ENCODE measurements at places on chromosomes 13 and 19. TPM values are rescaled to one million over a fixed set of nuclear protein-coding genes. Genes with fewer than 3 reads are reported as not detected.

PRKCG gene
- not detected for polyA plus RNA-seq

FLT3 gene
- polyA plus RNA-seq = 0.04 TPM

ZNF17 gene
- 4.4 TPM for polyA plus RNA-seq

CNFN gene
- polyA plus RNA-seq = 0.84 TPM

KIR2DL1 gene
- not detected for polyA plus RNA-seq

DNA sequence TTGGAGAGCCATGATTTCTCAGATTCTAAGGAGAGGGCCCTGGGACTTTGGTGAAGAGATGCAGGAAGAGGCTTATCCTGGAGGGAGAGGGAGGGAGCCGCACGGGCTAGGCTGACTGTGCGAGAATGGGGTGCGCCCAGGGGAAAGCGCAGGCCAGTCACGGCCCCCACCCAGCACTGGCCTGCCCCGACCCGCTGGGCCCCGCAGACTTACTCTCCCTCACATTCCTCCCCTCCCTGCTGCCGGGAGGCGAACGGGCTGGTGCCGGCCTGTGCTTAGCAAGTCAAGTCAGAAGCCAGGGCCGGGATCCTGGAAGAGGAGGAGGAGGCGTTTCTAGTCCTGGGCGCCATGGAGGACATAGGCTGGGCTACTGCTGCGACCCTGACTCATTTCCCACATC lies 120.0 kb downstream of the CRYL1 start:
- no peak for DNase-seq

DNA sequence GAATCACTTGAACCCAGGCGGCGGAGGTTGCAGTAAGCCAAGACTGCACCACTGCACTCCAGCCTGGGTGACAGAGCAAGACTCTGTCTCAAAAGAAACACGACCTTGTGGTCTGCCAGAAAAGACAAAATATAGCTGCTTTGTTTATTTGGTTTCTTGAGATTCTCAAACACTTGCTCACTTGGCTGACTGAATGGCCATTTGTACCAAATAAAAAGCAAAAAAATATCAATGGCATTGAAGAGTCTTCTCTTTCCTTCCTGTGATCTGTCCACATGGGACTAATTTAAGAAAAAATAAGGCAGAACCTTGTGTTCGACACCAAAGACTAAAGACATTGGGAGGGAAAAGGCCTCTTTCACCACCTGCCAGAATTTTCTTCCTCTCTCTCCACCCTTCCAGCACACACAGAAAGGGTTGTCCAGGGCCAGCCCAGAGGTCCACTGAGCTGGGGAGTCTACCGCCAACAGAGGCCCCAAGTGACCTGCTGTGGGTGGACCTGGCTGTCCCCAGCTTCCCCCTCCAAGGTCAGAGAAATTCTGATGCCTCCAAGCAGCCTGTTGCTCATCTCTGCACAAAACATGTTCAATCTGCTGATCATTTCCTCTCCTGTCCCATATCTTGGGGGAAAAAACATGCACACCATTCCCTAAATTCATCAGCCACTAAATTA lies 5.9 kb downstream of the BRME1 start:
- no peak for DNase-seq

GRCh38 chr19:1384478-1385110 lies 887 bp downstream of the NDUFS7 start:
- no peak for DNase-seq

DNA sequence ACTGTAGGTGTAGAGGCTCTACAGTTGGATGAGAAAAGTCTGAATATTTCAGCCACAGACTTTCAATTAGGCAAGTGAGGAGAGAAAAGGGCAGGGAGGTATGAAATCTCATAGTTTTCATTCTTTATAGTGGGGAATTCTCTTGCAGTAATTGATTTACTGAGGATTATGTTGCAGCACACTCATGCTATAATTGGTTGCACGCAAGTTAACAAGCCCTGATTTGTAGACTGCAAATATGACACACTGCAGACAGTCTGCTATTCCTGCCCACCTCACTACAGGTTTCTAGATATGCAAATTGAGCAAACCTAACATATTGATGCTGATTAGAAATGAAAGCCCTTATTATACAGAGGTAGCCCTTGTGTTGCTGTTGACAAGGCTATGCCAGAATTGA lies 139.4 kb downstream of the LHFPL6 start:
- no peak for DNase-seq

DNA sequence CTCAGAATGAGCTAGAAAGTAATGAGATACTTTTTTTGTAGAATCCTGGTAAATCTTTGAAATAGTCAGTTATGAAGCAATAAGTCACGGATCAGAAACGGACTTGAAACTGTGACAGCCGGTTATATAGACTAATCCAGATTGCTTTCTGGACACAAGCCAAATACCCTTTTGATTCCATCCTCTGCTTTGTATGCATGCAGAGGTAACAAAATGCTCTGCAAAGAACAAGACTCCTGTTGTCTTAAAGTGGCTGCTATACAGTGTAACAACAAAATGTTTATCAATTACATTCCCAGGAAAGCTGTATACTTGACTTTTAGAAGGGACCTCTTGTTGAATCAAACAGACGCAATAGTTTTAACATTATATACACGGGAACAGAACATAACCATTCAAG lies 66.5 kb upstream of the STARD13 start:
- no peak for DNase-seq

DNA sequence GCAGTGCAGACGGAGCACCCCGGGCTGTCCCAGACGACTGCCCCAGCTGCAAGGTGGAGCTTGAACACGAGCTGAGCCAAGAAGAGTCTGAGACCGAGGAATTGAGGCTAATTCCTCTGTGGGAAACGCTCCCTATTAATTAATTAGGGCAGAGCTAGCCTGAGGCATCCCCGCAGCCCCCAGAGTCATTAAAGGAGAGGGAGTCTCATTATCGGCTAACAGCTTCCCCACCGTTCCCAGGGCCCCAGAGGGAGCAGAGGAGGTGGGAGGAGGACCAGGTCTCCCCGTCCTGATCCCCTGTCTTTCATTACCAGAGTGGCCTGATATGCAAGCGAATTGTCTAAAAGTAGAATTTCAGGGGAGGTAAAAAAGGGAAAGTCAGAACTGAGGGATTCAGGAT lies 13.1 kb upstream of the SLC1A6 start:
- DNase-seq = no peak

DNA sequence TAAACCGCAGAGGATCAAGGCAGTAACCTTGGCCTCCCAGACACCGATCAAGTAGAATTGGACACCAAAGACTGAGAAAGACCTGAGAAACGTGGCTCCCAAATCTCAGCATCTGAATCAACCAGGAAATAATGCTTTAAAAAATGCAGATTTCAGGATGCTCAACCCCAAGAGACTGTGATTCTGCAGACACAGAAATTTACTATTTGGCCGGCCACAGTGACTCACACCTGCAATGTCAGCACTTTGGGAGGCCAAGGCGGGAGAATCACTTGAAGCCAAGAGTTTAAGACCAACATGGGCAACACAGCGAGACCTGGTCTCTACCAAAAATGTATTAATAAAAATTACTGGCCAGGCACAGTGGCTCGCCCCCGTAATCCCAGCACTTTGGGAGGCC lies 6.2 kb downstream of the ABCC4 start:
- DNase-seq = no peak

DNA sequence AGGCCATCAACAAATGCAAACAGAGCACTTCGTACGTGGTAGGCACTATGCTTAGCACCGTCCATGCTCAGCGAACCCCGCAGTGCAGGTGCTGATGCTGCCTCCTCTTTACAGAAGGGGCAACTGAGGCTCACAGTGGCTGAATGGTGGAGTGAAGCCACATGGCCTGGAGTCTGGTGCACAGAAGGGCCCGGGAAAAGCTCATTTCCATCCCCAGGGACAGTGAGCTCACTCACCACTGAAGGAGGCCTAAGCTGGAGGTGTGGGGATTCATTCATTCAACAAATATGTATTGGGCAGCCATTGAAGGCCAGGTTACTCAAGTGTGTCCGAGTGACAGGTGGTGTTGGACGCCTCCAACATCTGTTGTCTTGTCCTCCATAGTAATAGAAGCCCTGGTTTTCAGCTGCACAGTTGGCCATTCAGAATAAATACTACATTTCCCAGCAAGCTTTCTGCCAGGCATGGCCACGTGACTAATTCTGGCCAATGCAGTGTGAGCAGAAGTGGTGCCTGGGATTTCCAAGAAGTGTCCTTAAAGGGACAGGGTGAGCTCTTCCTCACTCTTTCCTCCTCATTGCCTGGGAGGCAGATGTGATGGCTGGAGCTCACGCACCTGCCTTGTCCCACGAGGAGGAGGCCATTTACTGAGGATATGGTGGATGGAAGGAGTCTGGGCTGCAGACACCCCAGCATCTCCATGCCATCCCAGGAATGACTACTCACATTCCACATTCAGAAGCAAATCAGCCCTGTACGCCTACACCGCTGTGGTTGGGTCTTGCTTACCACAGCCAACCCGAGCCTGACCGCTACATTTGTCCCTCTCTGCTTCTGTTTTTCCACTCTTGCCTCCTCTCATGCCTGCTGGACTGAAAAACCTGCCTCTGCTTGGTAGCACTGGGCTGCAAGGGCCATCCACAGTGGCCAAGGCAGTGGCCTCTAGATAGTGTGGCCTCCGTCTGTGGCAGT lies 2.3 kb upstream of the ZNRF4 start:
- DNase-seq = no peak

DNA sequence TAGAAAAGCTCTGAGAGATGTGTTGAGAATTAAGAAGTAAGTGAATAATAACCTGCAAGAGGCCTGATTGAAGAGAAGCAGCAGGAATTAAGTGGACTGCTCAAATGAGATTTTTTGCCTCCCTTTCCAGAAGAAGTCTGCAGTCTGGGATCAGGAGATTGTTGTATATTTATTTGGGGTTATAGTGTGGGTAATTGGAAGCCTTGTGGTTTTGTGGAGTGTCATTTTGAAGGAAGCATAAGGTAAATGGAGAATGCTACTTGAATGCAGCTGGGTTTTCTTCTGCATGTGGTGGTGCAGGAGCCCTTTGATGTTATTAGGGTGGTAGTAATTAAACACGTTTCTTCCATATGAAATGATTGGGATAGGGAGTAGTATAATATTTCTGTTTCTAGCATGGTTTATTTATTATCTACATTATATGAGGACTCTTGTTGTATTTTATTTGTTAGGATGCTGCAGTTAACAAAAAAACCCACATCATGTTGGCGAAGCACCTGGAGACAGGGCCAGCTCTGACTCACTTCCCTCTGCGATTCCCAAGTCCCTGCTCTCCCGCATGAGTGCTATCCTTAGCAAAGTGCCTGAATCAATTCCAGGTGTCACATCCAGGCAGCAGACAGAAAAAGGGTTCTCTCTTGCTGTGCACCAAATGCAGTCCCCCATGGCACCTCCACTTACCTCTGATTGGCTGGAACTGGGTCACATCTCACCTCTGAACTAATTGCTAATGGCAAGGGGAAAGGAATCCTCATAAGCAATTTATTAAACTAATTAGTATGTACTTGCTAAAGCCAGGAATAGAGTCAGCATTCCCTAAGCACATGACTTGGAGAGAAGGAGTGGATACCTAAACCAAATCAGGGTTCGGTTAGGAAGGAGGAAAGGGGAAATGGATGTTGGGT lies 54.8 kb downstream of the DGKH start:
- no peak for DNase-seq

GRCh38 chr19:2274931-2275535 lies 6.9 kb downstream of the PEAK3 start:
- DNase-seq = peak; percentile 84

DNA sequence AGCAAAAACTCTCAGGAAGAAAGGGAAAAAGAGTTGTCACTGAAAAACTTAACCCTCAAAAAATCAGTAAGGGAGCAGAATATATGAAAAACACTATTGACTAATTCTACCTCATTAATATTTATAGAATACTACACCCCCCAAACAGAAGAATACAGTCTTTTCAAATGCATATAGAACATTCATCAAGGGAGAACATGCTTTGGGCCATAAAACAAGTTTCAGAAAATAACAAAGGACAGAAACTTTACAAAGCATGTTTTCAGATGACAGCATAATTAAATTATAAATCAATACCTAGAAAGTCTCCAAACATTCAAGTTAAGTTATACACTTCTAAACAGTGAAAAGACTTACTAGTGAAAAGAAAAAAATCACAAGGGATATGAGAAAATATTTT lies 30.5 kb downstream of the SOHLH2 start:
- no peak for DNase-seq

DNA sequence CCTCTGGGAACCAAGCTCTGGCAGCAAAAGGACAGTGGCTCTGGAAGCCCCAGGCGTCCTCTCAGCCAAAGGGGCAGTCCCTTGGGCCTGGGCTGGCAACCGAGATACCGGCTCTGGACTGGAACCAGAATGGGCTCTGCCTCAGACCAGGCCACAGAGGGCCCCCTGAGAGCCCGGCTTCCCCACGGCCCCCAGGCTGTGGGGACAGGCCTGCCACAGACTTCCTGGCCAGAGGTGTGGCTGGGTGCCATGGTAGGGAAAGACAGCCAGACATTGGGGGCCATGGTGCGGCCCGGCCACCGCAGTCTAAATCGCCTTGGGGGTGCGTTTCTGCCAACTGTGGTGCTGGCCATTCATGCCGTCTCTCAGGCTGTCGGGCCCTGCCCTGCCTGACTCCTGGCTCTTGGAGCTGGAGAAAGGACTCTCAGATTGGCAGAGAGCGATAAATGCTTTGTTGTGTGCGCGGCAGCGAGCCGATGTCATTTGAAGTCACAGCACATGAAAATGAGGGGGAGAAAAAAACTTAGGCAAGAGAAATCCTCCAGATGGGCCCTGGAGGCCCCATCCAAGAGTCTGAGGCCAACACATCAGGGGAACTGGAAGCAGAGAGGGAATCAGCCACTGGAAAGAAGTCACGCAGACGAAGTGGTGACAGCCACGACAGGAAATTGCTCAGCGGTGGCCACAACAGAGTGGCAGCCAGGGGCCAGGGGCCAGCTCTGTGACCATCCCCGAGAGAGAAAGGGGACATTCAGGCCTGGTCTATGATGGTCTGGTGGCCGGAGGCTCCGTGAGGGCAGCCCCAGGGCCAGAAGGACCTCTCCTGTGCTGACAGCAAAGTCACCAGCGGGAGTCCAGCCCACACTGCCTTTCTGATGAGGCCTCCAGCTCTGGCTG lies 26.5 kb downstream of the SH3GL1 start:
- peak; percentile 70 for DNase-seq
